Mucosa of descending colon (tissue), 3 donors: ENCODE measurements at places on chromosomes 6 and 20. TPM values are rescaled to one million over a fixed set of nuclear protein-coding genes. Genes with fewer than 3 reads are reported as not detected.

The TGM2 gene
- total RNA-seq = 33.3 TPM

The PGBD1 gene
- 6.6 TPM for total RNA-seq

GRCh38 chr20:41080866-41081265 lies 52.2 kb downstream of the TOP1 start:
- no peak for DNase-seq

- DNase-seq = peak; percentile 48
Measured at GRCh38 chr6:129498950-129499842, 210.8 kb downstream of the ARHGAP18 start.

GRCh38 chr20:48648482-48649051 lies 179.2 kb downstream of the PREX1 start:
- no peak for DNase-seq
